ENCODE measurements at places on chromosomes 7 and 10. TPM values are rescaled to one million over a fixed set of nuclear protein-coding genes. Genes with fewer than 3 reads are reported as not detected.

Gene FKBP9
- 149 TPM for total RNA-seq

Gene RASA4B
- 1.5 TPM for total RNA-seq

Gene PRSS37
- not detected for total RNA-seq

Gene MEIG1
- not detected for total RNA-seq

Gene LRRN3
- total RNA-seq: not detected

Gene DNAJC12
- 0.45 TPM for total RNA-seq

Gene CALML5
- not detected for total RNA-seq

Gene CYP3A4
- not detected for total RNA-seq

Gene PHTF2
- total RNA-seq: 9.0 TPM

Gene ZNF425
- total RNA-seq: 1.9 TPM

Gene PLXNA4
- total RNA-seq: 18.4 TPM

Gene RTKN2
- 0.09 TPM for total RNA-seq

Gene AKR1C8
- not detected for total RNA-seq

Gene HGF
- total RNA-seq: 4.0 TPM

Gene ZNF775
- total RNA-seq: 8.5 TPM

Gene MALRD1
- not detected for total RNA-seq

Gene SH2B2
- 0.90 TPM for total RNA-seq

Gene HMX3
- total RNA-seq: not detected

Gene GGCT
- 34.6 TPM for total RNA-seq

Gene GDF2
- not detected for total RNA-seq

Gene NEURL1
- under 0.01 TPM for total RNA-seq

Gene CTBP2
- total RNA-seq: 87.1 TPM

Gene GHRHR
- total RNA-seq: 0.27 TPM

Gene GCC1
- total RNA-seq: 25.1 TPM

Gene NUTM2E
- total RNA-seq: not detected

Gene CPN1
- total RNA-seq: not detected

Gene NSMCE4A
- total RNA-seq: 31.0 TPM

Gene ADRA2A
- 0.18 TPM for total RNA-seq

Gene KLF14
- not detected for total RNA-seq

Gene MRLN
- not detected for total RNA-seq

Gene FBXO24
- total RNA-seq: 0.09 TPM

Gene ADCYAP1R1
- under 0.01 TPM for total RNA-seq

Gene ADAM12
- 4.2 TPM for total RNA-seq

Gene EEPD1
- 0.54 TPM for total RNA-seq

Gene CFAP46
- 2.3 TPM for total RNA-seq

Gene VSTM4
- 0.27 TPM for total RNA-seq

Gene IDI2
- not detected for total RNA-seq

Gene TRPV5
- not detected for total RNA-seq

Gene ACTL6B
- total RNA-seq: not detected

Gene PIK3AP1
- total RNA-seq: under 0.01 TPM

Gene UNCX
- not detected for total RNA-seq

Measured in endothelial cell of coronary artery (primary cell).